Activated T-helper 1 cell treated with anti-CD3 and anti-CD28 coated beads, Interleukin-2, amount 50 U/mL, for 16 hours (primary cell): ENCODE measurements at places on chromosomes 2 and 18.

- no peak for DNase-seq
Observed at GRCh38 chr18:40371673-40372072, 1583.4 kb upstream of the PIK3C3 start.

DNA sequence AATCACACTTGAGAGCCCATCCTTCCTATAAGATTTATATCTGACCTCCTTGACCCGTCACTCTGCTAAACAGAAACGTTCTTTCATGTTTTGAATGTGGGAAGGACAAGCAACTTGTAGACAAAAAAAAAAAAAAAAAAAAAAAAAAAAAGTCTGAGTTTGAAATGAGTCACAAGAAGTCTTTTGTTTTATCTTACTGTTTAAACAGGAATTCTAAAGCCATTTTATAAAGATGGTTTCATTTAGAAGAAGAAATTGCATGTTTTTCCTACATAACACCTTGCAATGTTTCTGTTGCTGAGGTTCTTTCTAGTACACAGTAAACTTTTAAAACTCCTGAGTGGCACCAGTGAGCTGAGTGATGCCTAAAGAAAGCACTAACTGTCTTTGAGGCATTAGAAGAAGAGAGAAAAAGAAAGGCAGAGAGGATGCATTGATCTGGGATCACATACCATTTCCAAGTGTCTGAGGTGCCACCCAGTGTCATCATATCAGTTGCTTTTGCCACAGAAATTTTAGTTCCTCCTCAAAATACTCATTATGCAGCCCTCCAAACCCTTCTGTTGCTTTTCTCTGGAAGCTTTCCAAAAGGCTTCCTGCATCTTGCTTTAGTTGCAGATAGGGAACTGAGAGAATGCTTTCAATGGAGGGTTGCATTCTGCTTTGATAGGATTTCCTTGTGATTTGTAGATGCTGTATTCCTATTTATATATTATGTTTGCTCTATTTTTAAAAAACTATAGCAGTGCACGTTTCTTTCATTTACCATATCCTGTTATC is 69.1 kb downstream of the ACVR2A start:
- no peak for DNase-seq

DNA sequence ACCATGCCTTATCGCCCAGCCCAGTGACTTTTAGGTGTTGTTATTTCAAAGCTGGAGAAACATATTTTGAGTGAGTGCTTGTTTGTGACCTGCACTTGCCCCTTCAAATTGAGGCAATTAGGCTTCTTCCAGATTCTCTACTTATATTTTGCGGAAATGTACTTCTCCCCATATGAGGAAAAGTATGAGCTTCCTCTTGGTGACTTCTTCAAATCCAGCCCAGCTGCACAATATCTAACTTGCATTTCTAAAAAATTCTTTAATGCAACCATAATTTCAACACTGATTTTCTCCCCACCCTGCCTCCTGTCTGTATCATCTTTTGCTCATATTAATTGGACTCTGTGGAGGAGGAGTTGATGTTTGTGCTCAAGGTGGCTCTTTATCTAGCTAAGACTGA is 391.2 kb upstream of the POU3F3 start:
- no peak for DNase-seq

DNA sequence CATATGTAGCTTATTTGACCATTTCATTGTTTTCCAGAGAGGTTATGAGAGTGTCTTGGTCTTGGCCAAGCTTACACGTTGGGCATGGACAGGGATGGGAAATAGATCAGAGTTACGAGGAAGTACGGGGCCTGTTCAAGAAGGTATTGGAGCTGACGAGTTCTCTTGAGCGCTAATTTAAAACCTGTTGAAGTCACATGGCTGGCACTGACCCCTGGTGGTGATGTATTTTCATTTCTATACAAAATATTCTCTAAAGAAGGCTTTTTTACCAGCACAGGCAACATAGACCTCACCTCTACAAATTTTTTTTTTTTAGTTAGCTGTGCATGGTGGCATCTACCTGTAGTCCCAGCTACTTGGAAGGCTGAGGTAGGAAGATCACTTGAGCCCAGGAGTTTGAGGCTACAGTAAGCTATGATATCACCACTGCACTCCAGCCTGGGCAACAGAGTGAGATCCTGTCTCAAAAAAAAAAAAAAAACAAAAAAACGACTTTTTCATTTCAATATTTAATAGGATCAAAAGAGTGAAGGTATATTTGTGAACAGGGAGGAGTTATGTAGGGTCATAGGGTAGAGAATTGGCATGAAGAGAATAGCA is 19.6 kb downstream of the UGP2 start:
- DNase-seq: no peak

DNA sequence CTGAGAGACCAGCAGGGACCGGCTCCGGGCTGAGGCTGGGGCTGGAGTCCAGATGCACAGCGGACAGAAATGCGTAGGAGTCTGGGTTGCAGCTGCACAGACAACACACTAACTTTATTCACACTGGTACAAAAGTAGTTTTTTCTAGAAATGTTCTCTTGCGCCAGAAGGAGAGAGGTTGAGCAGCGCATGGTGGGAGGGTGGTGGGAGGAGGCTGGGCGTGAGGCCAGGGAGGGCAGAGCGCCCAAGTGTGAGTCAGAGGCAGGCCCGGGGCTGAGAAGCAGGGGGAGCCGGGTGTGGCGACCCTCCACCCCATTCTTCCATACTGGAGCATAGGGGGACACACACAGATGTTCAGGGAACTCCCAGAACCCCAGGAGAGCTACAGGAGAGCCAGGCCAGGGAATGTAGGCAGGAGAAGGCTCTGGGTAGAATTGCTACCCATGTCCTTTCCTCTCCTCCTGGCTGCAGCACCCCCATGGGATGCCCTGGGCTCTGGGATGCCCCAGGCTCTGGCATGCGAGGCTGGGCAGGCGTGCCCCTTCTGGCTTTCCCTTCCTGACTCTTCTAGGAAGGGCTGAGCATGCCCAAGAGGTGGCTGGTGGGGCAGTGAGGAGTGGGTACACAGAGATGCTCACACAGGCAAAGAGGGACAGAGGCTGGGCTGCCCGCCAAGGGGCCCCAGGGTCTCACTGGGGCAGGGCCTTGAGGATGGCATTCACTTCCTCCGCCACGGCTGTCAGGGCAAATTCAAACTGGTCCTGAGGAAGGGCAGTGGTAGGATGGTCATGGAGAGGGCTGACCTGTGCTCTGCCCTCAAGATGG is 10.6 kb downstream of the DNAJB2 start:
- no peak for DNase-seq

GRCh38 chr18:57446322-57446721 is 11.1 kb downstream of the ONECUT2 start:
- no peak for DNase-seq

GRCh38 chr18:30595942-30596341 is 446.6 kb downstream of the DSC3 start:
- DNase-seq: no peak

GRCh38 chr2:100619951-100620350 is 57.2 kb downstream of the PDCL3 start:
- DNase-seq: no peak

- DNase-seq: no peak
Observed at GRCh38 chr2:202627042-202627441, 7.7 kb upstream of the FAM117B start.

- DNase-seq: no peak
Observed at GRCh38 chr2:235139956-235140800, 188.4 kb downstream of the SH3BP4 start.

- no peak for DNase-seq
Observed at GRCh38 chr18:11533942-11534496, 75.4 kb upstream of the SLC35G4 start.

- DNase-seq: no peak
Observed at GRCh38 chr2:127663566-127664064, 11.7 kb downstream of the LIMS2 start.

DNA sequence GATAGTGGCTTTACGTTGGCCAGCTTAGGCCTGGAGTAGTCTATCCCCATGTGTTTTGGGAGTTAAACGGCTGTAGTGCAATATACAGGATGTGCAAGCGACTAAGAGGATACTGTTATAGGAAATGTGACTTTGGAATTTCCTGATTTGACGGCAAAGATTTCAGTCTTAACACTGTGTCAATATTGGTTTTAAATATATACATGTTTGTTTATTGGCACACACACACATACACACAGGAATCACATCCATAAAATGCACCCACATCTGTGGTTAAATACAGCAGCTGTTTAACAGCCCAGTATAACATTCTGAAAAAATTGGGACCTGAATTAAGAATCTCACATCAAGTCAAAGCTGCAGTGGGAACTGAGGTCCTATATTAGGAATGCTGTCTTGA is 347.1 kb downstream of the TXNL1 start:
- no peak for DNase-seq

DNA sequence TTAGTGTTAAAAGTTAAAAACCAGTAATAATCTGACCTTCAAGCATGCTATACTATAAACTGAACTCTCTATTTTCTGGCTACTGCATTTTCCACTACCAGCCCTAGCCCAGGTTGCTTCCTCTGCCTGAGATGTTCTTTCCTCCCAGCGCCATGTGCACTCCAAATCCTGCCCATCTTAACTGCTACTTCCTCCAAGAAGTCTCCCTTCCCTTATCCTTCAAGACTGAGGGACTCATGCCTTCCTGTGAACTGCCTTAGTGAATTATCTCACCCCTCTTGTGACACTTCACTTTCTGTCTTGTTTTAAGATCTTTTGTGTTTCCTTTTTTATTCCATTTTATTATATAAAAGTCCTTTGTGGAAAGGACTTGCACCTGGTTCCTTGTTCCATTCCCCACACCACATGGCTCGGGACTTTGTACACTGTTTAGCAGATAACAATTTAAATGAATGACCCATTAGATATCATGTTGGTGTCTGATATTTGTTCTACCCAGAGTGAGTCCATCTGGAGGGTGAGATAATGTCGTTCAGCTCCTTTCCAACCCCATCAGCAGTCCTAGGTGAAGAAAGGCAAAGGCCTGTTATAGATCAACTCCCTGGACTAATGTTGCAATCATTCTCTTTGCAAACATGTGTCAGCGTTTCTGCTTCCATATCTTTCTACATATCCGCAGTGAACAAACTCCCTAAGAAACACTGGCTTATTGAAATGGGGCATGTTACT is 20.9 kb upstream of the AGFG1 start:
- no peak for DNase-seq

DNA sequence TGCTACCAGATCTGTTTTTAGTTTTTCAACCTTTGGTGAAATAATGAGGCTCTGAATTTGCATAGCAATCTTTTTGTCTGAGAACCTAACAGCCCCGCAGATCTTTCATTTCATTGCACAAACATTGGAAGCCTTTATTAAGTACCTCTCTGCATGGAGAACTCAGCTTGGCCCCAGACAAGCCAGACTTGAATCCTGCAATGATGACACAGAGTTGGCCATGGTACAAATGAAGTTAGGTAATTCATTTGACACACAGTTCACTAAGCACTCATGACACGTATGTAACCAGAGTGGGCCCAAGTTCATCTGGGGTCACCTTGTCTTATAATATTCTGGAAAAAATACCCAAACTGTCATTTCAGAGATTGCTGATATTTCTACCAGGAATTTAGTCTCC is 439.1 kb upstream of the ID2 start:
- no peak for DNase-seq

GRCh38 chr2:241011751-241012510 is 13.5 kb downstream of the SNED1 start:
- DNase-seq: no peak

- DNase-seq: no peak
Observed at GRCh38 chr2:236257136-236257535, 7.1 kb downstream of the ASB18 start.

GRCh38 chr2:61970807-61971556 is 65.5 kb downstream of the COMMD1 start:
- no peak for DNase-seq

DNA sequence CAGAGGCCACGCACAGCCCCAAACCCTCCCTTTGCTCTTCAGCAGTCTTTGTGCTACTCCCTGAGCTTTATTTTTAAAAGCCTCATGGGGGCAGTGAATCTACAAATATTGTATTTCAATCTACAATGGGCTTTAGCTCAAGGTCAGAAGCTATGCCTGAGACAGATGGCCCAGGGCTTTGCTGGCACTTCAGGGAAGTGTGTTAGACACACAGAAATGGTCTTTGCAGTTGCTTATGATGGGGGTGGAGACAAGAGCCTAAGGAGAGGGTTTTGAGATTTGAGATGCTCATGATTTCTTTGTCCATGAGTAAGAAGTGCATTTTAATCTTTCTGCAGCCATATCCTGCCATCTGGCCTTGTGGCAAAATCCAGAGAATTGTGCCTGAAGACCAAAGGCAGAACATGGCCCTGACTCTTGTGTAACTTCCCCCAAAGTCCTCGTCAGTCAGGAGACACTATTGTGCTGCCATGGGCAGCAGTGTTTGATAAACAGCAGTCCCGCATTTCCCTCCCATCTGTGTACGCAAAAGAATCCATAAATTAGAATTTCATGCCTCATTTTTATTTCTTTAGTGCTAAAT is 92.6 kb downstream of the VAPA start:
- no peak for DNase-seq

- no peak for DNase-seq
Observed at GRCh38 chr2:109448946-109449788, 164.6 kb downstream of the SEPTIN10 start.

DNA sequence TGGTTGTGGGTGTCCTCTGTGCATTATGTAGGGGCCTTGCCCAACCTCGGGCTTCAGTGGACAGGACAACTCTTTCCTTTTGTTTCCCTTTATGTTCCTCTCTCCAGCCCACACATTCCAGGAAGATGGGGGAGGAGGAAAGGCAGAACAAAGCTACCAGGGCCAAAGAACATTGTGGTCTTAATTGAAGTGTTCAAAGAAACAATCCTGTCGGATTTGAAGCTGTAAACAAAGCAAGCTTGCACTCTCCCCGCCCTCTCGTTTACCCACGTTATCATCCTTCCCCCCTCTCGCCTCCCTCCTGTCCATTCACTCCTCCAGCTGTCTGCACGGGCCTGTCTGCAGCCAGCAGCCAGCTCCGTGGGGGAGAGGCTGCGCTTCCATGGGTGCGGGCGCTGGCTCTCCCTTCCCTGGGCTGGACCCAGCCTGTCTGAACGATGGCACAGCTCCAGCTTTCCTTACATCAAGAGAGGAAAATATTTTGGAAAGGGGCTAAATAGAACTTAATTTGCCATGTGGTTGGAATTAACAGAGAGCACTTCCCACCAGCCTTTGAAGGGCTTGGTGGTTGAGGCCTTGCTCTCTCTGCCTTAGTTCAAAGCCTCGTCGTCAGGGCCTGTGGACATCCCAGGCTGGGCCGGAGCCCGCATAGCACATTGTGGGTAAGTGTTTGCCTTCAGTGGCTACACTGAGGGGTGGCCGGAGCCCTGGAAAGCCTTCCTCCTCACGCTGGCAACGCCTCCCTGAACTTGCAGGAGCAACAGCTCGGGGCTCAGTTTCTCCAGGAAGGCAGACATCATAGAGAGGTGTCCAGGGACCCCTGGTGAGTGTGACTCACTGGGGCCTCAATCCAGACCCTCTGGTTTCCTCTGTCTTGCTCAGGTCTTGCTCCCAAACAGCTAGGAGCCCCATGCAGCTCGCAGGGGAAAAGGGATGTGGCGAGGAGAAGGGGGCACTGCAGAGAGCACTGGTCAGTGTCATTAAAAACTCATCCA is 60.6 kb upstream of the HS6ST1 start:
- no peak for DNase-seq

- DNase-seq: no peak
Observed at GRCh38 chr2:85423525-85423924, 5.0 kb downstream of the SH2D6 start.

- DNase-seq: no peak
Observed at GRCh38 chr2:34719206-34719605, 1120.1 kb upstream of the FAM98A start.

GRCh38 chr2:205700331-205701132 is 18.2 kb downstream of the NRP2 start:
- DNase-seq: no peak

- no peak for DNase-seq
Observed at GRCh38 chr2:11947956-11948355, 201.5 kb downstream of the LPIN1 start.
